Activated T-helper 1 cell treated with Interleukin-2 at 50 U/mL for 16 hours (primary cell): ENCODE measurements at places on chromosomes 1 and 21.

GRCh38 chr1:170290991-170291390 lies 145.2 kb downstream of the NTMT2 start:
- no peak for DNase-seq

DNA sequence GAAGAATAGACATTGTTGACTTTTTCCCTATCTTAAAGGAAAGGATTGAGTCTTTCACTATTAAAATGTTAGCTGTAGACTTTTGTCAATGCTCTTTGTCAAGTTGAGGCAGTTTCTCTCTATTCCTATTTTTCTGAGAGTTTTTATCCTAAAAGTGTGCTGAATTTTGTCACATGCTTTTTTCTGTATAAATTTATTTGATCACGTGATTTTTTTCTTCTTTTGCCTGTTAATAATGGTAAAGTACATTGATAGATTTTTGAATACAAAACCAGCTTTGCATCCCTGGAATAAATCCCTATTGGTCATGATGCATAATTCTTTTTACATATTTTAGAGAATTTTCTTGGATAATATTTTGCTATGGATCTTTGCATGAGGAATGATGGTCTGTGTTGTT lies 60.1 kb downstream of the DNAH14 start:
- no peak for DNase-seq

GRCh38 chr1:113275083-113275482 lies 115.2 kb upstream of the MAGI3 start:
- no peak for DNase-seq

GRCh38 chr1:119504831-119505230 lies 2.2 kb upstream of the HSD3B1 start:
- DNase-seq = no peak

DNA sequence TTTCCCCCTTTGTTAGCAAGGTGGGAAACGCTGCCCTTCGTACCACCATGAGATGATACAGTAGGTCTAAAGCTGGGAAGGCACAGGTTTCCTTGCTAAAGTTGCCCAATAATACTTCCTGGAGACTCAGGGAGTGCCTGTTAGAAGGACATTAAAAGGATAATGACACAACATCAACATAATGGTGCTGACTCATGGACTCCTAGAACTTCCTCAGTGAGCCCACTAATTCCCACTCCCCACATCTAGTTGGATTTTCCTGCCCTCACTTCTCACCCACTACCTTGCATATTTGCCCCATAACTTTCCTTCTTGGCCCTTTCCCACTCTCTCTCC lies 17.5 kb downstream of the CFAP45 start:
- DNase-seq = no peak

- no peak for DNase-seq
These were observed 2.2 kb upstream of the CBR3 start for GRCh38 chr21:36132696-36133095.

GRCh38 chr1:2377751-2378440 lies 13.5 kb downstream of the MORN1 start:
- no peak for DNase-seq

- DNase-seq = peak; percentile 3
These were observed 868 bp downstream of the C1orf21 start for GRCh38 chr1:184387476-184388318.

GRCh38 chr1:84398175-84399155 lies at the start of gene DNASE2B:
Gene DNASE2B, plus strand, starts transcription at chr1:84398484. Its CDS starts 81 bp downstream, at chr1:84398565.
- DNase-seq = no peak

GRCh38 chr1:8161546-8162105 lies 135.5 kb upstream of the ERRFI1 start:
- DNase-seq = no peak

DNA sequence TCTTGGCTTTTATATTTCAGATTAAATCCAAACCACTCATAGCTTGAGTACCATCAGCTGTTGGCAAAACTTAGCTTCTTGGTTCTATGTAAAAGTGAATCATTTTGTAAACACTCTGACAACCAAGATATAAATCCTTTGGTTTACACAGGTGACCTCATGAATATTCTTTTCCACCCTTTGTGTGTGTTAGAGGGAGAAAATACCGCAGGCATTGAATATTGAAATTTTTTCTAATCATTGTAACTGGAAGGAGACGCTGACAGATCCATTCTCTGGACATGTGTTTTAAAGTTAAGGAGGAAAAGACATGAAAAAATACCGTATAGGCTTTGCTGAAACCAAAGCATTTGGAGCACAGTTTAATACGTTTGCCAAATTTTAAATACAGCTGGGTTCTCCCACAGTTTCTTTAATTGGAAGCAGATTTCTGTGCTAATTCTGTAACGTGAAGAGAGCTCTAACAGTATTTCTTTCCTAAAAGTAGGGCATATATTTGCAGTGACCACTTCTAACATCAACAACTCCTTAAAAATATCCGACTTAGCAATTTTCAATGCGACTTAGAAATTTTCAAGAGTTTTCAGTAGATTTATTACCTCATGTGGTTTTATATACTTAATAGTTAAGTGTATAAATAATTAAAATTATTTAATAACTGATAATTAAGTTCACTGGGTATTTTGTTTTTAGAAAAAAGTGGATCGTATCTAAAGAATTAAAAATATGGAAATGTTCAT lies 388.2 kb downstream of the USP25 start:
- DNase-seq = no peak

DNA sequence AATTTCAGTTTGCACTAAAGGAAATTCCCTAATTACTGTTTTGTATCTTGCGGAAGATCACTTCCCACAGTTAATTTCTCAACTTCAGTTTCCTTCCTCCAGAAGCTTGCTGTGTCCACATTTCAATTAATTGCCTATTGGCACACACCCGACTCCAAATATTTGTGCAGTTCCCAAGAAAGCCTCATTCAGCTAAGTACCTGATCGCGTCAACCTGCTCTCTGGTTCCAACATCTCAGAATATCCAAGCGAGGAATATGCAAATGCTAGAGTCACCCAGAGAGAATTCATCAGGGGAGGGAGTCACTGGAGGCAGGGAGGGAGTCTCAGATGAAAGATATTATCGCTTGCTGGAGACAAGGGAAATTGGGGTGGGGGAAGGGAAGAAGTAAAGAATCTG lies 351.3 kb downstream of the RRAGC start:
- no peak for DNase-seq

GRCh38 chr1:101313356-101313755 lies 76.5 kb downstream of the S1PR1 start:
- no peak for DNase-seq

- DNase-seq = no peak
These were observed 11.4 kb upstream of the GADD45A start for GRCh38 chr1:67673468-67674201.

DNA sequence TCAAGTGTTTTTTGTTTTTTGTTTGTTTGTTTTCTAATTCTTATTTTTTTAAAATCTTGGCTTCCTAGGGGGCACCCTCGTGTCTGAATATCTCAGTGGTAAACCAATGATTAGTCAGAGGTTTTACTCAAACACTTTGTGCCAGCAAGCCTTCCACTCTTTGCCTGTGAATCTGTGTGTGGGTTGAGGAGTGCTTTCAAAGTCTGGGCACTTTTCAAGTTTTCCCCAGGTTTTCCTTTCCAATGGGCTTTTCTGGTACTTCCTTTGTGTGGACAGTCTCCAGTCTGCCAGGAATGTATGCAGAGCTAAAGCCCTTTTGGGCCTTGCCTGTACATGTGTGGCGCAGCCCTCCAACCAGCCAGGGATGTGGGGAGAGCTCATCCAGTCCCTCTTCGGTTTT lies 9.7 kb upstream of the PPIE start:
- no peak for DNase-seq

DNA sequence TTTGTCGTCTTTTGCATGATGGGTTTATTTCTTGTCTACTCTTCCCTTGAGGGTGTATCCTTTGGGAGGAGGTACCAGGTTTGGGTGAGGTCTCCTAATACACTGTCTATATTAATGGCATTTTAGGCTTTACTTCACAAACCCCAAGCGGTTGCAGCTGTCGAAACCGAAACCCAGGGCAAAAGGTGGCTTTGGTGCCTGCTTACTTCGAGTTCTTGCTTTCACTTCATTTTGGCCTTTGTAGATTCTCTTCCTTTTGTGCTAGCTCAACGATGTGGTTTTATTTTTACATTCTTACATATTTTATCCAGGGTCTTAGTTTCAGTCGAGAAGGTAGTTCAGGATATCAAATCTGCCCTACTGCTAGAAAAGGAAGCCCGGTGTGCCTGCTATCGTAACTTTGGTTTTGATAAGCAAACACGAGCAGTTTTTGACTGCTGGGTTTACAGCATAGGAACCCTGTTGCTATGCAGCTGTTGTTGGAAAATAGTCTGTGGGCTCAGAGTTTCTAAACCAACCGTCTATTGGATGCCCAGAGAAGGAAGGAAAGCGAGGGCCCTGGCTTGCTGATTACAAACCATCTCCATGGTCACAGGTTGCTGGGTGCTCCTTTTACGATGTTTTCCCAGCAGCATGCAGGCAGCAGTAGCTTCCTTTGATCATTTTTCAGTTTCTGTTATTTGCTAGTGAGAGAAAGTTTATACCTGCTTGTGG lies 9.8 kb upstream of the TSPAN2 start:
- DNase-seq = peak; percentile 49

- DNase-seq = no peak
These were observed 43.2 kb downstream of the LUZP1 start for GRCh38 chr1:23125489-23125888.

- DNase-seq = peak; percentile 89
These were observed 962 bp downstream of the BROX start for GRCh38 chr1:222713091-222713961.

GRCh38 chr1:245485996-245486395 lies 331.2 kb downstream of the KIF26B start:
- DNase-seq = no peak
